ENCODE measurements at places on chromosomes 12 and 14. TPM values are rescaled to one million over a fixed set of nuclear protein-coding genes. Genes with fewer than 3 reads are reported as not detected.

DNA sequence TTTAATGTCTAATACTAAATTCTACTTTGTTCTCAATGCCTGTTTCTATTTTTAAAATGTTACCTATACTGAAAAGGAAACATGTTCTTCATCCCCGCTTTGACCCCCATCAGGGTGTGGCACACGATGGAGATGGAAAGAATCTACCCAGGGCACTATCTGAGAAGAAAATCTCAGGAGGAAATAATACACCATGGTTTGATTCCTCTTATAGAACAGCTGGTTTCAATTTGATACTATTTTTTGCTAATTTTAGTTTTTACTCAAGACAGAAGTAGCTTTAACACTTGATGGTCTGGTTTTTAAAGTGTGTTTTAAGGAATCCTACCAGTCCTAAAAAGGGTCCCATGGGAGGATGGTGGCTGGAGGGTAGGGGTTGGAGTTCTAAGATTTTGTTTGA, 56.7 kb downstream of the PPM1H start:
- H3K27ac ChIP-seq, result no peak overlapping the region
- H3K4me3 ChIP-seq, result no peak overlapping the region
- H3K27me3 ChIP-seq, result no peaks in the 10 kb centered on the region
- peaks cover 14% of the 10 kb centered on the region for H3K4me1 ChIP-seq
- H3K36me3 ChIP-seq, result peaks cover 14% of the 10 kb centered on the region

- no peak for DNase-seq
- no peaks in the 10 kb centered on the region for H3K27me3 ChIP-seq
- no peaks in the 10 kb centered on the region for H3K36me3 ChIP-seq
These were observed 94.4 kb downstream of the DICER1 start for GRCh38 chr14:95062946-95063345.

GRCh38 chr12:39618701-39619100, 902 bp downstream of the ABCD2 start:
- H3K4me3 ChIP-seq, result no peak overlapping the region
- no peaks in the 10 kb centered on the region for H3K36me3 ChIP-seq
- no peak overlapping the region for H3K27ac ChIP-seq
- peaks cover 7% of the 10 kb centered on the region for H3K27me3 ChIP-seq
- no peak for DNase-seq

- no peak for DNase-seq
- H3K4me1 ChIP-seq, result peaks cover 3% of the 10 kb centered on the region
- H3K36me3 ChIP-seq, result peaks cover 2% of the 10 kb centered on the region
- no peak overlapping the region for H3K4me3 ChIP-seq
- H3K27ac ChIP-seq, result no peak overlapping the region
These were observed 381.6 kb downstream of the DPF3 start for GRCh38 chr14:72512281-72512680.

IAPP gene
- not detected for total RNA-seq

CIROP gene
- total RNA-seq, result 0.07 TPM

SLC41A2 gene
- total RNA-seq, result 3.8 TPM

PRR4 gene
- 2.7 TPM for total RNA-seq

Measured in WTC11 (cell line).